Activated CD4-positive, alpha-beta memory T cell treated with anti-CD3 and anti-CD28 coated beads, Interleukin-2, amount 10 ng/mL, durations not matched to agents 7 days and 5 days (primary cell): ENCODE measurements at places on chromosomes 6 and 20. TPM values are rescaled to one million over a fixed set of nuclear protein-coding genes. Genes with fewer than 3 reads are reported as not detected.

DNA sequence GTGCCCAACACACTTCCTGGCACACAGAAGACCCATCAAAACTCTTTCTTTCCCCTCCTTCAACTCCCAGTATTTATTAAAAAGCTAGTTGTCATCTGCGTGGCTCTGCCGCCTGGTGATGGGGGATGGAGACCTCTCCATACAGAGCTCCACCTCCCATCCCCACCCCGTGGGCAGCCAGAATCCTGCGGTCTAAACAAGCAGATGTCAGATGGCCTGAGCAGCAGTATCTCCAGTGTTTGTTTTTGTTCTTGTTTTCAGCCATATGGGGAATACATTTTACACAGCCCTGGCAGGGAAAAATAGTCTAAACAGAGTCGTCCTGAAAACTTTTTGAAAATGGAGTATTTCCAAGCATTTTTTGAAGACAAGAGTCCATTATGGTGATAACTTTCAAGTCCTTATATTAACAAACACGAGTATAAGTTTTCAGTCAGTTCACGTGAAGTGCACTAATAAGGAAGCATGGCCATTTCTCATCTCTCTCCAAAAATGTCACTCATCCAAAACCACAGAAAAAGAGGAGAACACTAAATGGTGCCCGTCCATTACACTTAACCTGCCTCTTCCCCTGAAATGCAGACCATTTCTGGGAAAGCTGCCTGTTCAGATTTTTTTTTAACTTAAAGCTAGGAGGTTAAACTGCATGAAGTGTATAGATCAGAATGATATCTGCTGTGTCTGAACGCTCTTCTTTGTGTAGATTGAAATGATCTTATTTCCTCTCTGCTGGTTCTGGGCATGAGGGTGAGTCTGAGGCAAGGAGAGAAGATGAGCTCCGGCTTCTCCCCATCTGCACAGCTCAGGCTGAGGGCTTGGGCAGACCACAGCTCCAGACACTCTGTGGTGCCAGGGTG is 91.0 kb downstream of the TCP11 start:
- no peak overlapping the region for H3K4me3 ChIP-seq
- H3K27ac ChIP-seq = no peak overlapping the region
- DNase-seq = no peak
- no peaks in the 10 kb centered on the region for H3K27me3 ChIP-seq
- no peaks in the 10 kb centered on the region for H3K36me3 ChIP-seq
- H3K4me1 ChIP-seq = peaks cover 4% of the 10 kb centered on the region

DNA sequence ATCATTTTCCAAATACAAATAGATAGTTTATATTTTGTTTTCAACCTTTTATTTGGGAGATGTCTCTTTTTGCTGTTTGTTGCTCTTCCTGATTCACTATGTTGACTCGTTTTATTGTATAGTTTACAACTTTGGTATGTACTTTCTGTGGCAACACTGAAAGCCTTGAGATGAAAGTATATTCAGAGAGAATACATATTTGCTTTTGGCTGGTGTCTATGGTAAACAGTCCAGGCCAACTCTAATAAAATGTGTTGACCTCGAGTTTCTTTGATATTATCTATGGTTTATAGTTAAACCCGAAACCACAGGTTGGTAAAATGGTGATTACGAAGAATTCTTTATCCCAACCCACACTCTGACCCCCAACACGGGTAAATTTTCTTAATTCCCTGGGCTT is 919.6 kb upstream of the MAP3K7 start:
- no peaks in the 10 kb centered on the region for H3K36me3 ChIP-seq
- no peaks in the 10 kb centered on the region for H3K4me1 ChIP-seq
- no peak for DNase-seq
- H3K27ac ChIP-seq = no peak overlapping the region
- H3K27me3 ChIP-seq = no peaks in the 10 kb centered on the region

- no peaks in the 10 kb centered on the region for H3K36me3 ChIP-seq
- H3K27ac ChIP-seq = no peak overlapping the region
- peaks cover 13% of the 10 kb centered on the region for H3K27me3 ChIP-seq
Measured at GRCh38 chr6:33981861-33982260, 164.0 kb downstream of the GRM4 start.

DNA sequence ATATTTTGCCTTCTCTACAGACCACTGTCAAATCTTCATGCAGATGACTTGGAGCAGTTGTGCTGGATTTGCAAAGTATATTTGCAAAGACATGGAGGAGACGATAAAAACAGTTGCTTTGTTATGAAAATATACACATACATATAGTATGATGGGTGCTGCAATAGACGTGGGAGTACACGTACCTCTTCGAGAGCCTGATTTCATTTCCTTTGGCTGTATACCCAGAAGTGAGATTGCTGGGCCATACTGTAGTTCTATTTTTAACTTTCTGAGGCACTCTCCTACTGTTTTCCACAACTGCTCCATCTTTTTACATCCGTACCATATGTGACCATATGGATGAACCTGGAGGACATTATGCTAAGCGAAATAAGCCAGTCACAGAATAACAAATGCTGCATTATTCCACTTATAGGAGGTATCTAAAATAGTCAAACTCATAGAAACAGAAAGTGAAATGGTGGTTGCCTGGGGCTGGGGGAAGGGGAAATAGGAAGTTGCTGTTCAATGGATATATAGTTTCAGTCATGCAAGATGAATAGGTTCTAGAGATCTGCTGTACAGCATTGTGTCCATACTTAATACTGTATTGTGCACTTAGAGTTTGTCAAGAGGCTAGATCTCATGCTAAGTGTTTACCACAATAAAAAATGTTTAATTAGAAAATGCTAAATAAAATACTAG is 223.8 kb downstream of the HAO1 start:
- no peaks in the 10 kb centered on the region for H3K4me1 ChIP-seq
- H3K4me3 ChIP-seq = no peak overlapping the region
- H3K27ac ChIP-seq = no peak overlapping the region
- no peak for DNase-seq

- no peaks in the 10 kb centered on the region for H3K36me3 ChIP-seq
- DNase-seq = no peak
- no peak overlapping the region for H3K4me3 ChIP-seq
- H3K27me3 ChIP-seq = peaks cover 6% of the 10 kb centered on the region
Measured at GRCh38 chr6:137315081-137315480, 95.9 kb upstream of the IFNGR1 start.

DNA sequence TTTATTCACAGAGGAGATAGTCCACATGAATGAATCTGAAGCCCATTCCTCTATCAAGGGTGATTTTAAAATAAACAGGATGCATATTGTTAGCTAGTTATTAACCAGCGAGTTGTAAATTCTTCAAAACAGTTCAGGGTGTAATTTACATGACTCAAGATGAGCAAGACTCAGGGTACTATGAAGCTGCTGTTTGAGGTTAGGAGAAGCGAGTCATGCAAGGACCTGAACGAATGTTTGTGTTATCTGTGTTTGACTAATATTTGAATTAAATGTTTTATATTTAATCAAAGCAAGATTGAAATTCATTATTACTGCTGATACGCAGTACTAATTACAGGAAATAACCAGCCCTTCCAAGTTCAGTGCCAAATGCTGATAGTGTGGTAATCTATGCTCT is 191.1 kb downstream of the SAMD5 start:
- no peak overlapping the region for H3K4me3 ChIP-seq
- no peak for DNase-seq
- no peak overlapping the region for H3K27ac ChIP-seq
- no peaks in the 10 kb centered on the region for H3K27me3 ChIP-seq
- H3K4me1 ChIP-seq = no peaks in the 10 kb centered on the region

DNA sequence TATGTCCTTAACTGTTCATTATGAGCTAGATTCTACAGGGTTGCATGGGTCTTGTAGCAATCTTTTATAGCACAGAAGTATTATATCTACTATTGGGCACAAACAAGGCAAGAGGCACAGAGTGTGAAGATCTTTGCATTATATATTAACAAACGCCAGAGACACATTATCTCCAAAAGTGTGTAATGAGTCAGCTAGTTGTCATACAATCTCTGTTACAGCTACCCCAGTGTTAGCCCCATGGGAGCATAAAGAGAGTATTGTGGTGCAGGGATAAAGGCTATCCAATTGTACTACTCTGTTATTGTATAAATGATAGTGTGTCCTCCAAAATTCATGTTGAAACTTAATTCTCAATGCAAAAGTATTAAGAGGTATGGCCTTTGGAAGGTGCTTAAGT is 148.4 kb upstream of the RIMS1 start:
- H3K27ac ChIP-seq = no peak overlapping the region
- H3K27me3 ChIP-seq = no peaks in the 10 kb centered on the region
- H3K4me3 ChIP-seq = no peak overlapping the region
- no peaks in the 10 kb centered on the region for H3K4me1 ChIP-seq
- H3K36me3 ChIP-seq = no peaks in the 10 kb centered on the region

DNA sequence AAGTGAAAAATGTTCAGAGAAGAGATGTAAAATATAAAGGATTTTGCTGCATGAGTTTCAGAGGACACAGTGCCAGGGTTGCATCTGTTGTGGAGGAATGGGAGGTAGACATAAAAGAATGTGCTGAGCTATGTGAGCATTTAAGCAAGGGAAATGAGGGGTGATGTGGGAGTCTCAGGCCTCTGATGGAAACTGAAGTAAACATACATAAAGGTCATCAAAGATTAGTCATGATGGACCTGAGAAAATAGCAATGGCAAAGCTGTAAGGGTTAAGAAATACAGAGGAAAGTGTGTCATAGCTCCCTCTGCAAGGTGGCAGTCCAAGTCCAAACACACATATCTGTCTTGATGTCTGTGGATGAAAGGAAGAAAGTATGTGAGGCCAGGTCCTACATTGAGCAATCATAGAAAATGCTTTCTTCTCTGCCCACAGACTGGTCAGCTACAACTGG is 306.6 kb upstream of the ECI2 start:
- H3K36me3 ChIP-seq = no peaks in the 10 kb centered on the region
- no peaks in the 10 kb centered on the region for H3K4me1 ChIP-seq
- no peak for DNase-seq

Gene KCNK15
- total RNA-seq = not detected

- H3K27ac ChIP-seq = no peak overlapping the region
- DNase-seq = no peak
- H3K4me1 ChIP-seq = no peaks in the 10 kb centered on the region
- H3K36me3 ChIP-seq = no peaks in the 10 kb centered on the region
- no peak overlapping the region for H3K4me3 ChIP-seq
- H3K27me3 ChIP-seq = no peaks in the 10 kb centered on the region
Measured at GRCh38 chr20:14879020-14879697, 541.7 kb upstream of the FLRT3 start.

DNA sequence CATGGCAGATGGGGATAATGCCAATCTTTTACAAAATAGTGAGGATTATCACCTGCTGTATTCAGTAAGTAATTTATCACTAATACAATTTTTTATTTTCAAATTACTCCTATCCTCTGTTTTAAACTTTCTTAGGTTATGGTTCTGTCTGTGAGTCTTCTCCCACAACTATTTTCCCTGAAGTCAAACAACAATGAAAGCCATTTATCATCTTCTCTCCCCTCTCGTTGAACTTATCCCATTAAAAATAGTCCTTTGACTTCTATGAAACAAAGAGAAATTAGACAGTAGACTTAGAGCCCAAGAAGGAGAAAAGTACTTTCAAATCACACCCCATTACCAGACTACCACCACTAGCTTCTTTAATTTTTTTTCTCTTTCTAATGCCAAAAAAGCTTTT is 147.7 kb downstream of the SIM1 start:
- no peak overlapping the region for H3K27ac ChIP-seq
- peaks cover 15% of the 10 kb centered on the region for H3K27me3 ChIP-seq
- no peak for DNase-seq
- no peaks in the 10 kb centered on the region for H3K36me3 ChIP-seq
- H3K4me1 ChIP-seq = no peaks in the 10 kb centered on the region

GRCh38 chr6:167512696-167513375 is 187.9 kb downstream of the TTLL2 start:
- no peak overlapping the region for H3K27ac ChIP-seq
- H3K27me3 ChIP-seq = peaks cover 9% of the 10 kb centered on the region
- no peaks in the 10 kb centered on the region for H3K4me1 ChIP-seq
- H3K36me3 ChIP-seq = no peaks in the 10 kb centered on the region

- no peak for DNase-seq
- H3K4me3 ChIP-seq = no peak overlapping the region
Measured at GRCh38 chr6:56552187-56553130, 90.2 kb downstream of the DST start.

DNA sequence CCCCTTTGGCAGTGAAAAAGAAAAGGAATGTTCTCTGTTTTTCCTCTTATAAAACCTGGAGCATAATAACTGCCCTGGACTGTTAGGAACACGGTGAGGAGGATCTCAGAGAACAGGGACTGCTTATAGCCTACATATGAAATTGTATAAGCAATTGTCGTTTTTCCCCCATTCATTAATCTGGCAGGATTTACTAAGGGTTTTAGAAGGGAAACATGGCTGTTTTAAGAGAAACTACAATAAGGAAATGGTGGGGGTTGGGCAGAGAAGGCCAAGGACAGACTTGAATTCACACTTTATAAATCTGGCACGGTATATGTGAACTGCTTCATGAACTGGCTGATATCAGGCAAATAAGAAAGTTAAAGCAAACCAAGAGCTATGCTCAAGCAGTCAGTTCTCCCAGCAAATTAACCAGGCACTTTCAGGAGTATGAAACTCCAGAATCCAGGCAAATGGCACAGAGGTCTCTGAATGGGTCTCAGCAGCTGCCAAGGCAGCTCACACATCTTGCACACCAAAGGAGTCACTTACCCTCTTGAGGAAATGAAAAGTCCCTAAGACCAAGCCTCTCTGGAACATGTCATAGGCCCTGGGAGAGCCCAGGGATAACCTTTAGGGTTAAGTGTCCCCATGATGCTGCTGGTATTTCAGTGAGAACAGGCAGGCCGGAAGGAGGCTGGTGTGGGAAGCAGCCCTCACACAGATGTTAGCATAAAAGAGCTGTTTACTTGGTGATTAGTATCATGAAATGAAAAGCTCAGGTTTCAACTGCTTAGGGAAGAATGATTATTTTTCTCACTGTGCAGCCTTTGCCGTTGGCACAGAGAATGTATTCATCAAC is 260.5 kb upstream of the MARCKS start:
- no peaks in the 10 kb centered on the region for H3K4me1 ChIP-seq
- H3K4me3 ChIP-seq = no peak overlapping the region
- H3K27me3 ChIP-seq = no peaks in the 10 kb centered on the region
- no peak for DNase-seq

DNA sequence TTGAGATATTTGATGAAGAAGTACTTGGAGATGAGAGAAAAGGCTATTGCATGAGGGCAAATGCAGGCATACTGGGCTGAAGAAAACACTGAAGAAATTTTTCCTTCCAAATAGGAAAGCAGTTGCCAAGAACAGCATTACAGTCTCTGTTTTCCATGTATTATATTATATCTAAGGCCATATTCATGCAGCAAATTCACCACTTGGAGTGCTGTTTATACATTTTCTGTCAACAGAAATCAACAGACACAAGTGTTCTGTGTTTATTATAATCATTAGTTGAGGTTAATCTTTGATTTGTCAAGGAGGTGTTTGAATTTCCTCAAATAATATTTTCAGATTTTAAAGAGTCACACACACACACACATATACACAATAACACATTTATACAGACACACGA is 268.8 kb upstream of the PLCB4 start:
- DNase-seq = no peak
- no peaks in the 10 kb centered on the region for H3K36me3 ChIP-seq
- H3K27me3 ChIP-seq = no peaks in the 10 kb centered on the region
- H3K4me1 ChIP-seq = peaks cover 2% of the 10 kb centered on the region
- no peak overlapping the region for H3K27ac ChIP-seq
- H3K4me3 ChIP-seq = no peak overlapping the region
